Kasumi-1 (cell line): ENCODE measurements at places on chromosomes 11 and 22.

DNA sequence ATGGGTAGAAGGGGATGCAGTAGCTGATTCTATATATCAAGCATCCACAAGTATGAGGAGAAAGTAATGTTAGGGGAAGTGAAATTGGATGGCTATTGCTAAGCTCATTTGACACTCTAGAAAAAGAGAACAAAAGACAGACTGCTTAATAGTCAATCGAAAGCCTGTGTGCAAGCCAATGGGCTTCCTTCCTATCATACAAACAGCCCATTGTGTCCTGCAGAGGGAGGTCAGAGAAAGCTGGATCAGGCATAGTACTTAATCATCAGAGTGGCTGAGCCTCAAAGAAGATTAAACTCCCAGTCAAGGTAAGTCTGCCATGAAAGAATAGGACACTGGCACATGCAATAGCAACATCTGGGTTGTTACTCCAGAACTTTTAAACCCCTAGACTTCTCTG lies 50.9 kb upstream of the PGR start:
- DNase-seq: no peak

DNA sequence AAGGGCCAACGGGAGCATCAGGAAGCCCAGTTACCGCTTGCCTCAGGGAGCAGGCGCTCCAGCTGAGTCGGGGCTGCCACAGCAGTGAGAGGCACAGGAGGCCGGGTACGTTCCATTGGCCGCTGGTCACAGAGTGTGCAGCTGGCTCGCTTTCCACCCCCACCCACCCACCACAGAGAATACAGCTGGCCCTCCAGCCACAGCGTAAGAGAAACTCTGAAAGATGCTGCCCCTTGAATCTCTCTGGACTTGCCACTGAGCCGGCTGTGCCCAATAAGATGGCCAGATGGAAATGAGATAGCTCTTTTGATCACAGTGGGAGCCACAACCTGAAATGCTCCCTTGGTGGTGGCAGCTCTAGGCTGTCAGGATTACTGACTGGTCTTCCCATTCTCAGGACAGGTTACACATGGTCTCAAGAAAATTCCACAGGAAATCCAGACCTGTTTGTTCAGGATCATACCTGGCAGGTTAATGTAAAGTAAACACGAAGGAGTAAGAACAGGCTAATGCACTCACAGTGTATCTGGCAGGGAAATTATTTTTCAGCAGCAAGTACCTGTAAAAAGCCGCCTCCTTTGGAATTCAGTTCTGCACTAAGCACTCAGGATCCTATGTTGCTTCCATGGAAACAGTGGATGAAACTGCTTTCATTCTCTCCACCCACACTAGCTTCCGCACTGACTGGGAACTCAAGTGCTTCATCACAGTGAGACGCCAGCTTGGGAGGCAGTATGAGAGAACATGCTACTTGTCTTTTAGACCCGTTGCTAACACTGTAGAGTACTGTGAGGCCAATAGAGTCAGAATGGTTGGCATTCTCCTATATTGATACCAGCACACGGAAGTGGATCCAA lies 16.5 kb downstream of the SIAE start:
- DNase-seq: no peak

DNA sequence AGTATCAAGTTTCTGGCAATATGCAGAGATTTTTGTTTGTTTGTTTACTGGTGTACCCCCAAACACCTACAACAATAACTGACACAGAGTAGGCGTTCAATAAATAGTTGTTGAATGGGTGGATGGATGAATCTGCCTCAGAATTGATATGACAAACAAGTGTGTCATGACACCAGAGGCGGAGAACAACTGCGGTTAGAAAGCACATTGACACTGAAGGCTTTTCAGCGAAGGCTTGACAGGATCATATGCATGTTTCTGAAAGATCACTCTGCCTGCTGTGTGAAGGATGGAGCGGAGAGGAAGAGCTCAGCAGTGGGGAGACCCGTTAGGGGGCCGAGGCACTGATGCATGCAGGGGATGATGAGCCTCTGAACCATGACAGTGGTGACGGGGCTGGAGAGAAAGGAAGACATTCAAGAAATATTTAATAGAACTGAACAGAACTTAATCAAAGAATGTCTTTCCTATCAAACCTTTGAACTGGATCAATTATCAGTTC lies 108.5 kb upstream of the USP47 start:
- DNase-seq: no peak

- DNase-seq: no peak
Measured at GRCh38 chr22:23626286-23626975, 5.7 kb downstream of the DRICH1 start.

DNA sequence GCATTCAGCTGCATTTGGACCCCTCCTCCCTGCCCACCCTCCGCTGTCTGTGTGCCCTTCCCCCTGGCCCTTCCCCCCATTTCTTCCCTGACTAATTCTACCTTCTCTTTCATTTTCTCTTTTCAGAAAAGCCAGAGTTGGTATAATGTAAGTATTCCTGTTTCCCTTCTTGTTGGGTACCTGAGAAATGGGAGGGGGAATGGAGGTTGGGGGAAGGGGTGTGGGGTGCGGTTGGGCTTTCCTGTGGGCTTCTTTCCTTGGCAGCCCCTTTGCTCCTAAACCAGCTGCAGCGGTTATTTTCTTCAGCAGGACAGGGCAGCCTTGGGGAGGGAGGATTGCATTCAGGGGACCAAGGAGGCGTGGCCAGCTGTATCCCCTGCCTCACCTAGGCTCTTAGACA lies 70.2 kb downstream of the SCN3B start:
- no peak for DNase-seq

DNA sequence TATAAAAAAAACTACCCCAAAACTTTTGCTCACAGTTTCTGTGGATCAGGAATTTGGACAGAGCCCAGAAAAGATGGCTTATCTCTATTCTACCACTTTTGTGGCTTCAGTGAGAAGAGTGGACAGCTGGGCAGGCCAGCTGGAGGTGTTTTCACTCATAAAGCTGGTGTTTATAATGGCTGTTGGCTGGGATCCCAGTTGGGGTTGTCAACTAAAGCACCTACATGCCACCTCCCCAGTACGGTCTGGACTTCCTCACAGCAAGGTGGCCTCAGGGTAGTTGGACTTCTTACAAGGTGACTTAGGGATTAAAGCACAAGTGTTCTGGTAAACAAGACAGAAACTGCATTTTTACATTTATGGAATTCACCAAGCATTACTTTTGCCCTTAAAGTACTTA lies 171.0 kb downstream of the NELL1 start:
- no peak for DNase-seq

DNA sequence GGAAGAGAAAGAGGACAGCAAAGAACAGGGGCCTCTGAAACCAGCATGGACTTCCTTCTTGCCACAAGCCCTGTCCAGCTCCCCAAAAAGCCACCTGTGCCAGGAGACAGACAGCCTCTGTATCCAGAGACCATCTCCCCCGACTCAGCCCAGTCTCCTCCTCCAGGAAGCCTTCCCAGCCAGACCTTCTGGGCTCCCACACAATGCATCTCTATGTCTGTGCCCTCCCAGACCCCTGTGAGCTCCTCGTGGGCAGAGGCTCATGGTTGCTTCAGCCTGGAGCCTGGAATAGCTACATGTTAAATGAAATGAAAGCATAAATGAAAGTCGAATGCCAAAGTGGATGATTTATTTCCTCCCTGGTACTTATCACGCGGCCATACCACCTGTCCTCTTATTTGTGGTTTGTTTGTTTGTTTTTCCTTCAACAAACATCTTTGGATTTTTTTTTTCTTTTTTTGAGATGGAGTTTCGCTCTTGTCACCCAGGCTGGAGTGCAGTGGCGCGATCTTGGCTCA lies 7.3 kb upstream of the ARAP1 start:
- no peak for DNase-seq

- DNase-seq: no peak
Measured at GRCh38 chr11:80843266-80843974, 1402.6 kb upstream of the TENM4 start.

DNA sequence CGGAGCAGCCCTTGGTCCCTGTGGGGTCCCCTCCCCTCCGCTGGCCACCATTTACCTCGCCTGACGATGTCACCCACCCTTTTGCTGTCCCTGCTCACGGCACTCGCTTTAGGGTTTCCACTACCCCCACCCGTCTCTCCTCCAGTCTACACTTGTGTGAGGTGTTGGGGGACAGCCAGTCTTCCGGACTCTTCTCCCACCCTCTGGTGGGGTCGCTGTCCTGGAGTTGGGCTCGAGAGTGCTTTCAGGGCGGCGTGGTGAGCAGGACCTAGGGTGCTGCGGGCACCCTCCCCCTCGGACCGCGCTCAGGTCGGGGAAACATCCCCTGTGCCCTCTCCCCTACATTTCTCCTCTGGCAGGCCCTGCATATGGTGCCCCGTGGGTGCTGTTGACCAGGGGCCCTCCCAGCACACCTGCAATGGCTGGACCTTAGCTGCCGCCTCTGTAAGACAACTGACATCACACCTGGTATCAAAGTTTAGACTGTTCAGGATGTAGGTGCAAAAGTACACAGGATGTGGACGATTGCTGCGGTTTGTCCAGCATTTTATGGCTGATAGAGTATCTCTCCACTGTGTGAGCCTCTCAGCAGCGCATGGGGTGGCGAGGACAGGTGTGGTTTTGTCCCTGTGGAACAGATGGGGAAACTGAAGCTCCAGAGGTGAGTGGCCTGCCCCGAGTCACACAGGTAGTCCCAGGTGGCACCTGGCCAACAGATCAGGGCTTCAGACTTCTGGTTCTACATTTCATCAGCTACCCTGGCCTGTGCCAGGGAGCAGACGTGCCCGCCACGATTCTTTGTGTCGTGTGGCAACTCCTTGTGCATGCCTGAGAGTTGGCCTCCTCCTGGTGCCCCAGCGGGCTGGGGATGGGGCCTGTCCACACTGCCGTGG lies 1.2 kb downstream of the GRK2 start:
- no peak for DNase-seq

- DNase-seq: no peak
Measured at GRCh38 chr11:60077216-60077817, 11.1 kb upstream of the MS4A2 start.

GRCh38 chr22:50316114-50317065 lies 8.9 kb upstream of the PLXNB2 start:
- no peak for DNase-seq

DNA sequence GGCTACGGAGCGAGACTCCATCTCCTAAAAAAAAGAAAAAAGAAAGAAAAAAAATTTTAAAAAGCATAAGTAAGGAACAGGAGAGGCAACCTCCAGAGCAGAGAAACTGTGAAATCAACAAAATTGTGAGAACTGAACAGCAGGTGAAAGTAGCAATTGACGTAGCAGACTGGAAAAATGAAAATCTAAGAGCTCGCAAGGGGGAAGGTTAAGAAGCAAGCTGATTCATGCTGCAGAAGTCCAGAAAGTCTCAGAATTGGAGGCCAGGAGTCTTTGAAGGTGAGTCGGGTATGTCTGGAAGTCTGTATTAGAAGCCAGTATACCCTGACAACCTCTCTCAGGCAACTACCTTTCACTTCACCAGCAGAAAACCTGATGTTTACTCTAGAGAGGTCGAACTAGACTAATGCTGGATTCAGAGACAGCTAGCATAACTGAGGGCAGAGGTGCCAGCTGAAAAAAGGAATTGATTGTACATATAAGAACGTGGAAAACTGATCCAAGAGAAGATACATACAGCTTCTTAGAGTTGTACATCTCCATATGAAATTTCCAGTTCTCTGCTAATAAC lies 161.5 kb downstream of the WNT11 start:
- DNase-seq: no peak

GRCh38 chr11:9868641-9869040 lies 204.8 kb downstream of the SWAP70 start:
- no peak for DNase-seq

- DNase-seq: peak; percentile 43
Measured at GRCh38 chr11:43830928-43831440, 49.6 kb upstream of the ALKBH3 start.

- no peak for DNase-seq
Measured at GRCh38 chr11:35812828-35813227, 131.0 kb upstream of the LDLRAD3 start.

DNA sequence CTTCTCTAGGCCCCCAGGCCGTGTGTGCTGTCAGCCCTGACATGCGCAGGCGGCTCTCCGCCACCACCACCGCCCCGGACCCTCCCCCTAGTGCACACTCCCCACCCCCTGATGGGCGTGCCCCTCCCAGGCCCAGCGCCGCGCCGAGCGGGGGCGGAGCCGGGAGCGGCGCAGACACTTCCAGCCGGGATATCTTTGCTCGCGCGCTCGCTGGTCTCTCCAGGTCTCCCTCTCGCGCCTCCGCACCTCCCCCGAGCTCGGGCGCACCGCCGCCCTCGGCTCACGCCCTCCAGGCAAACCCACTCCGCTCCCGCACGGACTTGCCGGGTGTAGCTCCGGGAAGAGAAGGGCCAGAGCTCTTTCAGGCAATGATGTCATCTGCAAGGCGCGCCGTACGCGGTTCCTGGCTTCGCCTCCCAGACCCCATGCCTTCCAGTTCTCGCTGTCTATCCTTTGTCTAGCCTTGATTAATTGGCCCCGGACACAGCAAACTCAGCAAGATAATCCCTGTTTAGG lies at the start of gene SCN3B:
TSS of gene SCN3B (minus strand) at position 59 of the 516 bp plus-strand sequence. CDS start 823 bp downstream, outside the sequence.
- no peak for DNase-seq

DNA sequence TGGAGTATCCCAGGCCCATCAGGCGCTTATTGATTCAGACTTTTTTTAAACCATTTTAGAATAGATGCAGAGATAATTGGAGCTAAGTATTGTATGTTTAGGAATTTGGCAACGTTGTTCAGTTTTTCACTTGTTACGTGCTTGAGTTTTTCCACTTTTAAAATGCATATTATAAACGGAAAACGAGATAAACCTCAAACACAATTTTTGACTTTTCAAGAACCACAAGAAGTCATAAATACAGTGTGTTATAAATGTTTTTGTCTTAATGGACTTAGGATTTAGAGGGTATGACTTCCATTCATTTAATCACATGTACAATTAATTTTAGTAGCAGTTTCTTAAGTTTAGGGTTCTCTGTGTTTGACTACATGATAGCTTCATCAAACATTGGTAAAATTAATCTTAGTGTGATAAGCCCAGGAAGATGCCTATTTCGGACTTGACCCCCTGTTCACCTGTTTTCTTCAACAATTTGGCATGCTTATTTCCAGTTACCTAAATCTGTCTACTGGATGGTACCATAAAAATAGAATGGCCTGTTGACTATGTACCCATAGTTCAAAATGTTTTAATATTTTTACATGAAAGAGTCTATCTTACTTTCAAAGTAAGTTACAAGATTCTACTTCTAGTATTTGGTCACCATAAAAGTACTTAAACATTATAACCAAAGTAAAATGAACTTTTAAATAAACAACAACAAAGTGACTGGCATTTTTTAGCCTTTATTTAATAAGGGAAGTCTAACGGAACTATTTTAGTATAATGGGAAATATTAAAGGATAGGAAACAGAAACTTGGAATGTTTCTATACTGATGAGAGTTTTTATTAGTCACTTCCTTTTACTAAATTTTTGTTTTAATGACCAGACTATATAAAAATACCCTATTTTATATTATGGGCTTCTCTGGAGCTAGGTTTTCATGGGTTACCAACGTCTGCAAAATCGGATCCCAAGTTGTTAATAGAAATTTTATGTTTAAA lies 1.4 kb downstream of the ZC3H12C start:
- no peak for DNase-seq

DNA sequence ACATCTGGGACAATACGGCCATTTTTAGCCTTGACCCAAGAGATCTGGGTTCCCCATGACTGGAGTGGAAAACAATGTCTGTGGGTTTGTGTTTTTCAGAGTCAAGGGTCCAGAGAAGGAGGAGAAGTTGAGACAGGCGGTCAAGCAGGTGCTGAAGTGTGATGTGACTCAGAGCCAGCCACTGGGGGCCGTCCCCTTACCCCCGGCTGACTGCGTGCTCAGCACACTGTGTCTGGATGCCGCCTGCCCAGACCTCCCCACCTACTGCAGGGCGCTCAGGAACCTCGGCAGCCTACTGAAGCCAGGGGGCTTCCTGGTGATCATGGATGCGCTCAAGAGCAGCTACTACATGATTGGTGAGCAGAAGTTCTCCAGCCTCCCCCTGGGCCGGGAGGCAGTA lies 15.7 kb downstream of the NNMT start:
- no peak for DNase-seq

GRCh38 chr22:30167296-30167695 lies 79.3 kb downstream of the LIF start:
- no peak for DNase-seq
